Renal pelvis (tissue), 12 donors: ENCODE measurements at places on chromosomes 16 and 17.

GRCh38 chr17:73506470-73507435, 137.5 kb downstream of the SDK2 start:
- no peak for DNase-seq

DNA sequence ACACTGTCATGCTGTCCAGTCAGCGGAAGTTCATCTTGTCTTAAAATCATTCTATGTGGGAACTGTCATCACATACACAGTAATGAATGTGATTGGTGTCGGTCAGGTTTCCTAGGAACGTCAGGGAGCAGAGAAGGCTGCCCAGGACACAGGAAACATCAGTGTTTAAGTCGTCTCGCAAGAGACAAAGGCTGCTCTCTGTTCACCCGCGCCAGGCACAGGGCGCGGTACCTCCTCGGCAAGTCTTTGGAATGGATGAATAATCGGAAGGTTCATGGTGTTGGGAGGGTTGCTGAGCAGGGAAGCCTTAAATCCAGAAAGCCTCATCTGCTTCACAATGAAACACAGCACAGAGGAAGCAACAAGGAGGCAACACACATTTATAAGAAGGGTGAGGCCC, 148.2 kb downstream of the CPPED1 start:
- DNase-seq = no peak

DNA sequence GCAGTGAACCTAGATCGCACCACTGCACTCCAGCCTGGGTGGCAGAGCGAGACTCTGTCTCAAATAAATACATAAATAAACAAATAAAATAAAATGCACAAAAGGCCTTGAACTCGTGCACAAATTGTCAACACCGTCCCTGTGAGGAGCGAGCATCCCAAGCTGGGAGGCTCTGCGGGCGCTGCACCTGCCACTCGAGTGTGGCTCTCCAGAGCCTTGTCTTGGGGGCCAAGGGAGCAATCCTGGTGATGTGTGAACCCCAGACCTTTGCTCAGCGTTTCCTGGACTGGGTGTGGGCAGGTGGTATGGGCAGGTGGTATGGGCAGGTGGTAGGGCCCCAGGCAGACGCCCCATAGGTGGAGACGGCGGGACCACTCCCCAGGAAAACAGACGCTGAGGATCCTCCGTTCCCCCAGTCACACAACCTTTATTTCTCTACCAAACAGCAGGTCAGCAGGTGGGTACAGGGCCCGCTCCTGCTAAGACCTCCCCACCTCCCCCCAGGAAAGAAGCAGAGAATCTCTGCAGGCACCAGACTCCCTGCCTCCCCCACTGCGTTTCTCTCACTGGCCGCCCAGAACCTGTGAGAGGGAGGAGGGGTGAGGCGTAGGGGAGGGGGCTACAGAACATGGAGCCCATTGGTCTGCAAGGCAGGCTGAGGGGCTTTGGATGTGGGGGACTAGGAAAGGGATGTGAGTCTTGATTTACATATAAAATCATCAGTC, 7.4 kb upstream of the P2RX1 start:
- DNase-seq = no peak

DNA sequence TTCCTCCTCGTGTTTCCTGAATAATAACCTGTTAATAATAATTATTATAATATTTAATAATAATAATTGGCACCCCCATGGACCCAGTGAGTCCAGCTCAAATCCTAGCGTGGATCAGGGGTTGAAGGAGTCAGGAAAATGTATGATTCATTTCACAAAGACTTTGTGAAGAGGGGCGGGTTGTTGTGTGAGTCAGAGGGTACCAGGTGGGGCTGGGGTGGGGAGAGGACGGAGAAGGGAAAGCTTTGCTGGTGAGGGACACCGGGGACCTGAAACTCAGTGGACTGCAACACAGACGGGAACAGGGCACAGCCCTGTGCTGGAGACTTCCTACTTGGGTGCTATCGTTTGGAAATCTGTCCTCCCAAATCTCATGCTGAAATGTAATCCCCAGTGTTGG, 3.1 kb upstream of the ADORA2B start:
- no peak for DNase-seq

- no peak for DNase-seq
These were observed 34.9 kb downstream of the LITAF start for GRCh38 chr16:11551842-11552241.

GRCh38 chr17:67477687-67478086, 100.6 kb downstream of the PITPNC1 start:
- no peak for DNase-seq

DNA sequence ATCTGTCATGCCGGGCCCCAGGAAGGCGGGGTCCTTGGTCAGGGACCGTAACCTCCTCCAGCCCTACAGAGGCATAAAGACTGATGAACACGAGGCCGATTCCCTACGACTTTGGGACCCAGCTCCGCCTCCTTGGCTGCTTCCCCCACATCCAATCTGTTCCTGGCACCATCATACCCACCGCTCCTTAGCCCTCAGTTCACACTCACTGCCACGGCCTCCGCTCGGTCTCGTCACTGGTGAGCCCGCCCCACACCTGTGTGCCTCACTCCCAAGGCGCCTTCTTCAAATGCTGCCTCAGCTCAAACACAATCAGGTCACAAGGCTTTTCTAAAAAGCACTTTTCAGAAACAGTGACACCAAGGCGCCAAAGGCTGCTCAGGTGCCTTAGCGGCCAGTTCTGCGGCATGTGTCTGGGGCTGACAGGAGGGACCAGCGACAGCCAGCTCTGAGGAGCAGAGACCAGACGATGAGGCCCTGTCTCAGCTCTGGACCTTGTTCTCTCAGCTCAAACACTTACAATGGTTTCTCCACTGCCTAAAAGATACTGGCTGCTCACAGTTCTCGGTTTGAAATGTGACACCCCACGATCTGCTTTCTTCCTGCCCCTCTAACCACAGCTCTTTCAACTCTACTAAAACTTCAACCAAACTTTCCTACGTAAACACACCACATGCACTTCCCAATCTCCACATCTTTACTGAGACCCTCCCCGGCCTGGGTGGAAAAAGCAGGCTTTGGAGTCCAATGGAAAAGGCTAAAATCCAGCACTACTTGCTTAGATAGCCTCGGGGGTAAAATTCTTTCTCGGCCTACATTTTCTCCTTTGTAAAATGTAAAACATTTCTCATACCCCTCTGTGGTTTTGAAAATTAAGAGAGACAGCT, 33.2 kb downstream of the CYB5D2 start:
- DNase-seq = peak; percentile 73

- DNase-seq = no peak
These were observed 1.7 kb upstream of the HSBP1 start for GRCh38 chr16:83806036-83806435.

- DNase-seq = no peak
These were observed 41.3 kb downstream of the GPRC5B start for GRCh38 chr16:19843371-19843770.

GRCh38 chr17:40561871-40562611, 3.2 kb downstream of the CCR7 start:
- no peak for DNase-seq

DNA sequence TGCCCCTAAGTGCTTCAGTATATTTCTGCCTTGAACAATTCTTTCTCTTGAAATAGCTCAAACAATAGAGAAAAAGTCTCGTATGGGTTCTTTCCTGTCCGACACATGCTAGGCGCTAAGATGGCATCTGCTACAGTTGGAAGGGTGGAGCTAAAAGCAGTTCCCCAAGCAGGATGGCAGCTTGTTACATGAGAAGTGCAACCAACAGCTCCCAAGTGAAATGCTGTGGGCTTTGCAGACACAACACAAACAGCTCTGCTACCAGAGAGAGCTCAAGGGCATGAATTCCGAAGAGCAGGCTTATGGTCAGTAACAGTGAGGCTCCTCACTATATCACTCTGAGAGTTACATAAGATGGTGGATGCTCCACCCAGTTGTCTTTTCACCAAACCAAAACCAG, 83.8 kb downstream of the VPS53 start:
- DNase-seq = no peak

DNA sequence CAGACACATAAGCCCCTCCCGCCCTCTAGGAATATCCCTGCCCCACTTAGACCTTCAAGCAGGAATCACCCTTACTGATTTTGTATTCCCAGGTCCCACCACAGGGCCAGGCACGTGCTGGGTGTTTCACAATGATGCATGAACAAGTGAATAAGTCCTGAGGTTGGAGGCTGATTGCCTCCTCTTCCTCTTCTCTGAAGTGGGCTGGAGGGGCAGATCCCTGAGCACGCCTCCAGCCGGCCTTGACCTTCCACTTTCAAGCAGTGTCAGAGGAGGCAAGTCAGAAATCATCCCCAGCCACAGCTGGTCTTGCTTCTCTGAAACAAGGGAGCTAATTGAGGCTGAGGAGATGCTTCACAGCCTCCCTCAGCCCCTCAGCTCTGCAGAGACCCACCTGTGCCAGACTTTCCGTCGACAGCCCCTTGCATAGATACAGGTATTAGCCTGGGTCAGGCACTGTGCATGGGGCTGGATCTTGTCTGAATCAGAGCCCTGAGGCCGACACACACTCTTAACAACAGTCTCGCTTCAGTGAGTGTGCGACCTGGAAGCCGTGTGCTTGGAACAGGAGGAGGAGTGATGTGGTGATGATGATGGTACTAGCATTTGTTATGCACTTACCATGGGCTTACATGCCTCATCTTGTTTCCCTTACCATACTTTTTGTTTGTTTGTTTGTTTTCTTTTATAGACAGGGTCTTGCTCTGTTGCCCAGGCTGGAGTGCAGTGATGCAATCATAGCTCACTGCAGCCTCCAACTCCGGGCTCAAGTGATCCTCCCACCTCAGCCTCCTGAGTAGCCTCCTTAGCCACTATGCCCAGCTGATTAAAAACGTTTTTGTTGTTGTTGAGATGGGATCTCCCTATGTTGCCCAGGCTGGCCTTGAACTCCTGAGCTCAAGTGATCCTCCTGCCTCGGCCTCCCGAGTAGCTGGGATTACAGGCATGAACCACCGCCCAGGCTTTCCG, 15.0 kb downstream of the MRM1 start:
- no peak for DNase-seq

DNA sequence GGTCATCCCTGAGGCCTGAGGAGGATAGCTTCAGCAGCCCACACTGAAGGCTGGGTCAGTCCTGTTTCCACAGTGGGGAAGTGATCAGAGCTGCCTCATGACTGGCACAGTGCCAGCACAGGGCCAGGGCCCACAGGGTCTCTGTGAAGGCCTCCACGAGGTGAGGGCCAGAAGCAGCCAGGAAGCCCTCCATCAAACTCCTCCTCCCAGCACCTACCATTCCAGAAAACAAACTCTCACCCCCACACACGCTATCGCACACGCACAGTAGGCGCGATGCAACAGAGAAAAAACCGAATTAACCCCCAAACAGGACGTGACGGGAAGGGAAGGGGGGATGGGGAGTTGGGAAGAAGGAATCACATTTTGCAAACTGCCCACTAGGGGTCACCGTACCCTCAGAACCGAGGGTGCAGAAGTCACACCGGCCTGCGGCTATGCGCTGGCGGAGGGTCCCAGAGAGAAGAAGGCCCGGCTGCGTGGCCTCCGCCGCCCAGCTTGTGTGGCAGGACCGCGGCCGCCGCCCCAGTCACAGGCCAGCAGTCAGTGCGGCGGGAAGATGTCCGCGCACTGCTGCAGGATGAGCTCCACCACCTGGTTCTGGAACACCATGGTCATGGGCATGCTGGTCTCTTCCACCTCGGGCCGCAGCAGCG, 37.6 kb downstream of the ARHGAP27 start:
- peak; percentile 93 for DNase-seq

GRCh38 chr16:1333149-1333812, at the start of gene BAIAP3:
Gene BAIAP3 (plus strand): TSS chr16:1333645. CDS start chr16:1338550, 4,905 bp downstream.
- DNase-seq = no peak

DNA sequence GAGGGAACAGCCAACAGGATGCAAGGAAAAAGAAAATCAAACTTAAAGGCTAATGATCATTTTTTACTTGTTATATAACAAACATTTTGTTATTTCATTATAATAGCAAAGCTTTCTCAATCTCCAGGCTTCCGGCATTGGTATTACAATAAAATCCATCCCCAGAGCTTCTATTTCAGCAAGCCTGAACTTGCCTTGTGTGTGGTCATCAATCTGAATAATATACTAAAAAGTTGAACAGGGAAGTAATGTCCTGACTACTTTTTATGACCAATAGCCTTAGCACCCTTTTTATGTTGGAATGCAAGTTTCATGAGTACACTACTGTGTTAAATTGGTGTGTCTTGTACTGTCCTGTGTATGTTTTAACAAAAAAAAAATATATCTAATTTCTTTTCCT, 27.1 kb upstream of the VWA3A start:
- DNase-seq = no peak

GRCh38 chr17:252456-252855, 71.0 kb upstream of the DOC2B start:
- no peak for DNase-seq

GRCh38 chr17:12789481-12790248, at the start of gene ARHGAP44:
Gene ARHGAP44 (plus strand): TSS chr17:12789498. CDS start chr17:12789839, 341 bp downstream.
- DNase-seq = peak; percentile 68

DNA sequence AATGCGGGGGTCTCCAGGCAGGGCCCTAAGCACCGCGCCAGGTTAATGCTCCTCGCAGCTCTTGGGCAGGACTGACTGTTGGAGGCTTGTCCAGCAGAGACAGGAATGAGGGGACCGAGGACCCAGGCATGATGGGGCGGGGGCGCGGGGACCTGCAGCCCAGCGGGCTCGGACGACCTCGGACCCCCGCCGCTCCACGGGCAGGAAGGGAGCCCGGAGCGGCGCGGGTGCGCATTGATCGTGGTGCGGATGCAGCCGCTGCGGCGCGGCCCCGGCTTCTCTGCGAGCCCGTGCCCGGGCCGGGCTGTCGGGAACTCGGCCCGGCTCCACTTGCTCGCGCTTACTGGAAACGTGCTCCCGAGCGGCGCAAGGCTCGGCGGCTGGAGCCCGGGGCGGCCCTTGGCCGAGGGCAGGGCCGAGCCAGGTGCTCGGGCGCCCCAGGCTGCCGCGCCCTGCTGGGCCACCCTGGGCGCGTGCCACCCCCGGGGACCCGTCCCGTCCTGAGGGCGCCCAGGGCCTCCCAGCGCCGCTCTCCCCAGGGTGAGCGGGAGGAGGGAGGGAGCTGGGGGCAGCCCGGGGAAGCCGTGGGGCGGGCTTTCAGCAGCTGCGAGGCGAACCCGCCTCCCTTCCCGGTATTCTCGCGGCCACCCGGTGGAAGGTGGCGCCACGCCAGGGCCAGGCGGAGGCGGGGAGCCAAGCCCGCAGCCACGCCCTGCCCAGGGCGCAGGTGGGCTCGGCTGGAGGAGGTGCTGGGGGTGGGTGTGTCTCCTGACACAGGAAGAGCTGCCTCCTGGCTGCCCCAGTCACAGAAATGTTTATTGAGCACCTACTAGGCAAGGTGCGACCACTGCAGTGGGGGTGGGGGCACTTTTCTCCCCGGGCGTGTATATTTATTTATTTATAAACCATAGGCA, 45.9 kb downstream of the SOCS3 start:
- DNase-seq = peak; percentile 80

DNA sequence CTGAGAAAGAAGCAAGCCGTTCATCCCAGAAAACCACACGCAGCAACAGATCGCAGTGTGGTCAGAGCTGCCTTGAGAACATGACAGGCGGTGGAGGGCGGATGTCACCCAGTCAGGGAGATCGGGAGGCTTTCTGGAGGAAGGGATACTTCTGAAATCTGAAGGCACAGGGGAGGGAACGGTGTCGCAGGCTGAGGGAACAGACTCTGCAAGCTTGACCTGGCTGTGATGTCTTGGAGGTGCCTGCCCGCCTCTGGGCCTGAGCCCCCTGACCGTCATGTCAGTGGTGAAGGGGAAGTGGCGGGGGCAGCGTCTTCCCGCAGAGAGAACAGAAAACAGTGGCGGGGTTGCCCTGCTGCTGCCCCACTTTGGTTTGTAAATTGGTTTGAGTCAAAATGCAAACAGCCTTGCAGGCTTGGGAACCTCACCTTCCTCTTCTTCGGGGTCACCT, 8.1 kb upstream of the ATP2A3 start:
- no peak for DNase-seq
